Left renal cortex interstitium (tissue), 4 donors: ENCODE measurements at places on chromosomes 5 and 9. TPM values are rescaled to one million over a fixed set of nuclear protein-coding genes. Genes with fewer than 3 reads are reported as not detected.

GRCh38 chr9:93830012-93830596 is 125.1 kb downstream of the BARX1 start:
- no peak for DNase-seq

GRCh38 chr5:158126442-158127405 is 267.8 kb upstream of the CLINT1 start:
- DNase-seq = no peak

- DNase-seq = no peak
These were observed 157.7 kb upstream of the NR3C1 start for GRCh38 chr5:143561219-143561618.

- DNase-seq = no peak
These were observed 263.6 kb downstream of the FANCC start for GRCh38 chr9:95053611-95054570.

- DNase-seq = no peak
These were observed 67.2 kb downstream of the CAMSAP1 start for GRCh38 chr9:135840107-135840506.

ERCC8 gene
- polyA plus RNA-seq = 25.5 TPM

IRX2 gene
- polyA plus RNA-seq = 27.6 TPM

GRCh38 chr5:177491429-177491945 is 5.9 kb downstream of the PDLIM7 start:
- no peak for DNase-seq

DNA sequence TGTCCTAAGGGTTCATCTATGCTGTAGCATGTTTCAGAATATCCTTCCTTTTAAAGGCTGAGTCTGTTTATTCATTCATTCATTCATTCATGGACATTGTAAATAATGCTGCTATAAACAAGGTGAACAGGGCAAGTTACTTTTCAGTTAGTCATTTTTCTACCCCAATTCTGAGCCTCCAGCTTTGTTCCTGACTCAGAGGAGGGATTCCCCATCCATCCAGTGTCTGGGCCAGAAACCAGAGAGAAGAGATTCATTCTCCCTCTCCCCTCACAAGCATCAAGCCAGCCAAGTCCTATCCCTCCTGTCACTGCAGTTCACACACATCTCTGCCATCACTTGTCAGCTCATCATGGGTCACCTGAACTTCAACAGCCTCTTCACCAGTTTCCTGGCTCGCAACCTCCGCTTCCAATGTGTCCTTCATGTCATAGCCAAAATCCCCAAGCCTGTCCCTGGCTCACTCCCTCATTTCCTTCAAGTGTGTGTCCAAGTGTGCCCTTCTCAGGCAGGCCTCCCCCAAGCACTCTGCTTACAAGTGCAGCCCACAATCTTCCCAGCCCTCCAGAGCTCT is 203.0 kb downstream of the TTLL11 start:
- no peak for DNase-seq

DNA sequence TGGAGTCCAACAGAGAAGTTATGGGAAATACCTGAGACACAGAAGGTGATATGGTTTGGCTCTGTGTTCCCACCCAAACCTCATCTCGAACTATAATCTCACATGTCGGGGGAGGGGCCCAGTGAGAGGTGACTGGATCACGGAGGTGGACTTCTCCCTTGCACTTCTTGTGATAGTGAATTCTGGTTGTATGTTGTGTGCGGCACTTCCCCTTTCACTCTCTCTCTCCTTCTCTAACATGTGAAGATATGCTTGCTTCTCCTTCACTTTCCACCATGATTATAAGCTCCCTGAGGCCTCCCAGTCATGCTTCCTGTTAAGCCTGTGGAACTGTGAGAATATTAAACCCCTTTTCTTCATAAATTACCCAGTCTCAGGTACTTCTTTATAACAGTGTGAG is 96.1 kb downstream of the TMEM232 start:
- DNase-seq = no peak

DNA sequence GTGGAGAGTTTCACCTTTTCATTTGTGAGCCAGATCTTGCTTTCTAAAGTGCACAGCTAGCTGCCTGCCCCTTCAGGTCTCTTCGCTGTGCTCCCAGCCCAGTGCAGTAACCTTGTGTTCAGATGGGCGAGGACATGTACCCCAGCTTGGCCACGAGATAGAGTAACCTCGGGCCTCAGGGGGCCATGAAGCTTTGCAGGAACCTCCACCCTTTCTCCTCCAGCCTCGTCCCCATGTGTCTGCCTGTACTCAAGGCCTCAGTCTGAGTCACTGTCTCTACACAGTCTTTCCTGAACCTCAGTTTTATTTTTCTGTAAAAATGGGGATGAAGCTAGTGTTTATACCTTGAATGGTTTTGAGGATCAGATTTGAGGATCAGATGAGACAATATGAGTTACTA is 37.9 kb downstream of the ERGIC1 start:
- no peak for DNase-seq

PRSS3 gene
- 0.78 TPM for polyA plus RNA-seq

ZNF483 gene
- polyA plus RNA-seq = 3.2 TPM

CD274 gene
- 0.64 TPM for polyA plus RNA-seq

GRCh38 chr9:137273611-137274320 is 3.8 kb upstream of the TOR4A start:
- DNase-seq = no peak
